ENCODE measurements at places on chromosomes 3 and 15.

DNA sequence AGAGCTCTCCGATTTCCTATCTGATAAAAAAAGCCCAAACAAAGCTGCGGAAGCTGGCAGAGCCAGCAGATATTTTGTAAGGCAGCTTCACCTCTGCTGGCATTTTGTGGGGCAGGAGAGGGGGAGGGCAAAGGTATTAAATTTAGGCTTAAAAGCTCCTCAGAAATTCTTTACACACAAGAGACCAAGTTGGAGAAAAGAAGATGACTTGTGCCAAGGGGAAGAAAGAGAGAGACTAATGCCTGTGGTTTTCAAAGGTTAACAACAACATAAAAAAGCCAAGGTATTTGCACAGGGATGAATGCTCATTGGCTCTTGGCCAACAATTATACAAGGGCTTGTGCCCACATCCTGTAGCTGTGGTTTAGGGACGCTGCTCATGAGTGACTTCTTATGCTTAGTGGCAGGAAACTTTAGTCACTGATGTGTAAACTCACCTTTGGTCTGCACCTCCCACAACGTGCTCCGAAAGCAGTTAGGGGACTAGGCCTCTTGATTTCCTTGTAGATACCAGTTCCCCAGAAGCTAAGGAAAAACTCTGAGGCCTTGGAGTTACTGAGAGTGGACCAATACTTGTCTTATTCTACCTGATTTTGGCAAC is 152.9 kb downstream of the TPRG1 start:
- no peak for DNase-seq

DNA sequence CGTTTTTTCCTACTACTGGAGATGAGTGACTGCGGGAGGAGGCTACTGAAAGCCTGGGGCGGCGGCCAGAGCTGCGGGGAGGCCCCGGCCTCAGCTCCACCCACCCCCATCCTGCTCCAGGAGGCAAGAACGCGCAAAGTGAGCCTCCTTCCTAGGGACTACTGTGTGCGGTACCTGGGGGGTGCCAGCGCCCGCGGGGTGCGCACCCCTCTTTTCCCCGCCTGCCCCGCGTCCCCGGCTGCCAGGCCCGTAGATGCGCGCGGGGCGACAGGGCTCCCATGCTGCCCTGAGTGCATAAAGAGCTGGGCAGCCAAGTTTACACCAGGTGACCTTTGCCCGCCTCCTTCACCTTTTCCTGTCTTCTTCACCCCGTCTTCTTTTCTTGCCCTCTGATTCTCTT is 2.5 kb upstream of the USF3 start:
- DNase-seq, result no peak

DNA sequence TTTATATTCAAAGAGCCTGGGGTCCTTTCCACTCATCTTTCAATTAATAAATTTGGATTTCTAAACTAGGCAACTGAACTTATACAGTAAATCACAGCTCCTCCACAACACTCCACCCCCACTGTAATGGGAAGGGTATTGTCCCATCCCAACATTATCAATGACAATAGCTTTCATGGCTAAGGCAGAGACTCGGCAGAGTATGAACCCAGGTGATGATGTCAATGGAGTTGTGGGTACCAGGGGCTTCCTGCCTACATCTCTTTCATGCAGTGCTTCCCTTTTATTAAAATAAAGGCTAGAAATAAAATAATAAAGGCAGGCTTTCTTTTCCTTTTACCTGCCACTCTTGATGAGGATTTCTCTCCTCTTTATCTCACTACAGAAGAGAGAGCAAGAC is 109.5 kb downstream of the ADAM10 start:
- no peak for DNase-seq

- DNase-seq, result no peak
Observed at GRCh38 chr15:25136119-25136518, 181.3 kb downstream of the SNRPN start.

DNA sequence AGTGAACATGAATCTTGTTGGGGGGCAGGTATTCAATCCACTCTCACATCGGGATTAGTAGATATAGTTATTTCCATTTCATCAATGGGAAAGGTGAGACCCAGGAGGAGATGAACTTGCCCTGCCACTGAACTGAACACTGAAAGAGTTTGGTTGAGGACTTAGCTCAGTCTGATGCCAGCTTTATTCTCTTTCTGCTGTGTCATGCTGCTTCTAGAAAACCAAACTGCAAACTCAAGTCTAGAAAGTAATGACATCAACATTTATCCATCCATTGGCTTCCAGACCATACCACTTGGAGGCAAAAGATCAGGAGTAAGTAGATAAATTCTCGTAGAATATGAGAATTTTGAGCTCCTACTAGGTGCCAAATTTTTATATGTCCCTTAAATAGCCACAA is 288.0 kb upstream of the CTNNB1 start:
- no peak for DNase-seq

DNA sequence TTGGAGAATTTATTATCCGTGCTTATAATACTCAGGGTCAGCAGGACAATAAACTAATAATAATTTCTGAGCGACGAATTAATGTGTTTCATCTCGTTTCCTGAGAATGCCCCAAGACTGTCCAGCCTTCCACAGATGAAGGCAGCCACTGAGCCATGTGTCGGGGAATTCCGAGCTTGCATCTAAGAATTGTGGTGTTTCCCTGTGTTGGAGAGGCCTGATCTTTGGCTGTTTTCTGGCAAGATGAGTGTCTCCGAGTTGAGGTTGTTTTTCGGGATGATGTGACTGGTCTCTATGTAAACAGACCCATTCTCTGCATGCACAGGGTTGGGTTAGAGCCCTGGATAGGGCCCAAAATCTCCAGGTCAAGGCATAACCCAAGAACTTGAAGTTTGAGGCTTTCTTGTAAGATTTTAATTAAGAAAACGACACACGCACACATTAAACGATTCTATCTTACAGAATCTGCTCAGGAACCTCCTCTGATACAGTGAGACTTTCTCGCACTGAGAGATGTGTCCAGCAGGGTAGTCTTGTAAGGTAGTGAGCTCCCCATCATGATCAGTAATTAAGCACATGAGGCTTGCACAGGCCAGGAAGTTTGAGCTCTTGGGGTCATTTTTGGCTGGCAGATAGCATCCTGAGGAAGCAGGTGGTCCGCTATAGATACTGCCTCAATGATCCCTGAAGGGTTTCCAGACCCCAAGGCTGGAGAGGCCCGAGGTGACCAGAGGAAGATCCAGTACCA is 14.4 kb downstream of the FGD5 start:
- DNase-seq, result no peak

- DNase-seq, result no peak
Observed at GRCh38 chr3:50610181-50610971, 1.2 kb downstream of the CISH start.

DNA sequence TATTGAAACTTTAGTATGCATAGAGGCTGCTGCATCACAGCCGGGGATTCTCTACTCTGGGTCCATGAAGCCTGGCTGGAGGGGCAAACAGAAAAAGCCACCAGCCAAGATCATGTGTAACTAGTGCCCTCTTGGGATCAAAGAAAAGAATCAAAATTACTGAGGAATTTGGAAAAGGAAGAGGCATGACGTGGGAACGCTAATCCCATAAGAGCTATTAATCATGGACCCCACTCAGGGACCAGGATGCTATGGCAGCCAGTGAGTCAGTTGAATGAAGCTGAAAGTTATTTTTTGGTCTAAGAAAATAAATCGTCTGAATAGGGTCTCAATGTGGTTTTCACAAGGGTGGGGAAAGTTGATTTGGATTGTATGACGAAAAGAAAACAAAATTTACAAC is 1165.1 kb downstream of the ROBO2 start:
- DNase-seq, result no peak

Data from right forelimb (tissue), 1 donor.